ENCODE measurements at places on chromosomes 12 and 14. TPM values are rescaled to one million over a fixed set of nuclear protein-coding genes. Genes with fewer than 3 reads are reported as not detected.

NUMB gene
- total RNA-seq = 21.3 TPM

DNA sequence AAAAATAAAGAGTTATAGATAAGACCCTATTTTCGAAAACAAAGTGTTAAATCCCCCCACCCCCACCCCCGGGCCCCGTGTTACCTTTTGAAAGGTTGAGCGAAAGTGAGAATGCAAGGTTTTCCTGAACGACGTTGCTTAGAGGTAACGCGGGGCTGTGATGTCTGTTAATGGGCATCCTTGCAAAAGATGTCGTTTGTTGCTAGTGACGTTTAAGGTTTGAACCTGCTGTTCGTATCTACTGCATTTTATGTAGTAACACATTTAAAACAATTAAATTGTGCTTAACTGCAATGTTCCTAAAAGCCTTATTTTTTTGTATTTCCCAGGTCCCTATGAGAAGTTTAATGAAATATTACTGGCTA is 1.2 kb downstream of the CPSF6 start:
- no peaks in the 10 kb centered on the region for H3K36me3 ChIP-seq
- no peaks in the 10 kb centered on the region for H3K27me3 ChIP-seq
- peak overlapping the region; percentile 94 for H3K4me3 ChIP-seq
- peaks cover 2% of the 10 kb centered on the region for H3K4me1 ChIP-seq

DNA sequence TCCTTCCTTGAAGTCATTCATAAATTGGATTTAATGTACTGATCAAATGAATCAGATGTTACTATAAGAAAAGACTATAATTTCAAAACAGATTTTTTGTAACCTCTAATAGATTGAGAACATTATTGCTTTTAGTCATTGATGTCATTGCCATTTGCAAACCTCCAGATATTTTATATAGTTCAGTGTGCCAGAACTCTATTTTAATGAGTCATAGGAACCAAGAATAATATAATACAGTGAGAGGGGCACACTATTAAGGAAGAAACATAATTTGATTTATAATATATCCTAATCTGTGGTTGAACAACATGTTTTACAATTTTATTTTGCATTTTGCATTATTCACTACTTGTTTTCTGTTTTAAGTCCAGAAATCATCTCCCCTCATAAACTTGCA is 78.0 kb downstream of the LRRC9 start:
- H3K4me3 ChIP-seq = no peak overlapping the region
- H3K4me1 ChIP-seq = no peaks in the 10 kb centered on the region
- H3K27me3 ChIP-seq = no peaks in the 10 kb centered on the region
- H3K36me3 ChIP-seq = no peaks in the 10 kb centered on the region
- no peak overlapping the region for H3K27ac ChIP-seq

GRCh38 chr12:106431839-106432411 is 74.4 kb downstream of the POLR3B start:
- no peak overlapping the region for H3K27ac ChIP-seq
- no peak overlapping the region for H3K4me3 ChIP-seq
- peak; percentile 15 for DNase-seq
- H3K36me3 ChIP-seq = peaks cover 4% of the 10 kb centered on the region

DNA sequence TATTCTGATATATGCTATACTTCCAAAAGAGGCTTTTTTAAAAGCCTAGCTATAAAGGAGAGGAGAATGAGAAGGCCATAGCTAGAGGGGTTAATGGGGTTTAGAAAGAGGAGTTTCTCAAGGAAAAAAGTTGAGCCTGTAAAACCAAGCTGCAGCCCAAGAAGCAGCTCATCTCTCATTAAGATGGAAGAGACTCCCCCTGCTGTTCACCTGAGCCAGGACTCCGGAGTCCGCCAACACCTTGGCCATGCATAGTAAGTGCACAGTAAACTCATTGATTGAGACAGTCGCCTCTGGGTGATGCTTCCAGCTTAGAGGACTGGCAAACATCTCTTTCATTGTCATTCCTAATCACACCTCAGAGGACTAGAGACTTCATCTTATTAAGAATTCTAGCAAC is 46.2 kb downstream of the ANO2 start:
- no peaks in the 10 kb centered on the region for H3K36me3 ChIP-seq
- H3K27me3 ChIP-seq = no peaks in the 10 kb centered on the region
- DNase-seq = no peak
- no peak overlapping the region for H3K27ac ChIP-seq

GRCh38 chr12:5466521-5466960 is 34.6 kb downstream of the NTF3 start:
- H3K4me3 ChIP-seq = no peak overlapping the region
- no peak for DNase-seq
- no peaks in the 10 kb centered on the region for H3K36me3 ChIP-seq
- H3K4me1 ChIP-seq = peaks cover 3% of the 10 kb centered on the region

GRCh38 chr12:14810167-14810952 is 3.6 kb downstream of the SMCO3 start:
- no peaks in the 10 kb centered on the region for H3K27me3 ChIP-seq
- no peaks in the 10 kb centered on the region for H3K4me1 ChIP-seq
- no peak for DNase-seq
- no peaks in the 10 kb centered on the region for H3K36me3 ChIP-seq

GRCh38 chr12:78002878-78003277 is 172.2 kb downstream of the NAV3 start:
- no peak overlapping the region for H3K27ac ChIP-seq
- no peaks in the 10 kb centered on the region for H3K27me3 ChIP-seq
- DNase-seq = peak; percentile 81
- no peak overlapping the region for H3K4me3 ChIP-seq
- peaks cover 10% of the 10 kb centered on the region for H3K36me3 ChIP-seq

SERPINA1 gene
- under 0.01 TPM for total RNA-seq

PHLDA1 gene
- 252 TPM for total RNA-seq

- H3K36me3 ChIP-seq = no peaks in the 10 kb centered on the region
- peaks cover 7% of the 10 kb centered on the region for H3K4me1 ChIP-seq
- H3K27ac ChIP-seq = peak overlapping the region; percentile 75
- DNase-seq = peak; percentile 98
- H3K27me3 ChIP-seq = no peaks in the 10 kb centered on the region
- no peak overlapping the region for H3K4me3 ChIP-seq
Measured at GRCh38 chr12:69987579-69988091, 162.6 kb downstream of the MYRFL start.

GRCh38 chr12:51321882-51322281 is 2.1 kb downstream of the BIN2 start:
- no peaks in the 10 kb centered on the region for H3K36me3 ChIP-seq
- no peaks in the 10 kb centered on the region for H3K4me1 ChIP-seq
- H3K4me3 ChIP-seq = no peak overlapping the region
- no peaks in the 10 kb centered on the region for H3K27me3 ChIP-seq

DNA sequence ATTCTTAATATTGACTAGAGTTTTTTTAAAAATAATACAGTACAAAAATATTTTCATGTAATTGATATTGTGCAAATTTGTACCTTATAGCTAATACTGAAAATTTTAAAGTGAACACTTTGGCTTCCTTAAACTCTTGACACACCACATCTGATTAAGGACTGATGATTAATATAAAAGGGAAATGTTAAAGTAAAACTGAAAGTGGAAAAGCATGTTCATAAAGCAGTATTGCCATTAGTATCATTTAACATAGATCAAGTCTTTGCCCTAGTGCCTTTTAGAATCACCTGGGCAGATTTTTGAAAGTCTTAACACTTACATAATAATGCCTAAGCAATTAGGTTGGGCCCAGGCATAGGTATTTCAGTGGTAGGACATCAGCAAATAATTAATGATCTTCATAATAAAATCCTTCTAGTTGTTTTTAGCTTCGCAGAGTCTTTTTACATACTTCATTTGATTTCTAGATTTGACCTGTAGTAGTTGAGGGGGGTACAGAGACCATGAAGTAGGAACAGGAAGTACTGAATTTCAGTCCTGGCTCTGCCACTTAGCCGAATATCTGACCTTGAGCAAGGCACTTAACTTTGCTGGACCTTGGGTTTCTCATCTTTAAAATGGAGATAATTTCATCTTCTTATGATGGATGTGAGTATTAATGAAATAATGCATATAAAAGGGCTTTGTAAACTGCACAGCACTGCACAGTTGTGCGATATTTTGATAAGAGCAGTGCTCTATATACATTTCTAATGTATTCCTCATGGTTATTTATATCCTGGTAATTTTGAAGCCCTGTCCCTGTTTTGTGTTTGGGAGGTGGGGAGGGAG is 43.7 kb downstream of the MARK3 start:
- H3K27ac ChIP-seq = no peak overlapping the region
- no peaks in the 10 kb centered on the region for H3K4me1 ChIP-seq
- no peak for DNase-seq
- H3K27me3 ChIP-seq = no peaks in the 10 kb centered on the region
- H3K4me3 ChIP-seq = no peak overlapping the region
- H3K36me3 ChIP-seq = peaks cover 2% of the 10 kb centered on the region

- no peaks in the 10 kb centered on the region for H3K36me3 ChIP-seq
- no peaks in the 10 kb centered on the region for H3K4me1 ChIP-seq
- no peaks in the 10 kb centered on the region for H3K27me3 ChIP-seq
- no peak overlapping the region for H3K27ac ChIP-seq
- no peak for DNase-seq
- H3K4me3 ChIP-seq = no peak overlapping the region
Measured at GRCh38 chr14:76320486-76320885, 55.5 kb upstream of the ESRRB start.

NEMP1 gene
- total RNA-seq = 7.7 TPM

CABP1 gene
- total RNA-seq = under 0.01 TPM

ENDOU gene
- 0.17 TPM for total RNA-seq

DNA sequence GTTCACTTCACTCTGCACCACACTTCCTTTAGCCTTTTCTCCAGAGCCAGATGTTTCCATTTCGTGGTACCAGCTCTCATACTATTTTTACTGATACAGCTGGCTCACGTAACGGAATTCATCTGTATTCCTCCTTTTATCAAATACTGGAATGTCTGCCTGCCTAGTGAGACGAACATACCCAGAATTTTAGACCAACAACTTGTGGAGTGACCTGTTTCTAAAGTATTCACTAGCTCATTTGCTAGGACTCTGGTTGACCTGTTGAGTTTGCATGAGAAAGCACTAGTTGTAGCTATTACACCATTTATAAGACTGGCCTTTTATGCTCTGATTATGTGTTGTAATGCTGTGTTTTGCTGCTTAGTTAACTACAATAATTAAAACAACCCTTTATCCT is 22.6 kb downstream of the KCNA5 start:
- no peak overlapping the region for H3K4me3 ChIP-seq
- peak; percentile 50 for DNase-seq
- H3K4me1 ChIP-seq = no peaks in the 10 kb centered on the region
- H3K36me3 ChIP-seq = no peaks in the 10 kb centered on the region
- no peak overlapping the region for H3K27ac ChIP-seq

GRCh38 chr12:46702581-46703344 is 123.0 kb downstream of the SLC38A4 start:
- H3K36me3 ChIP-seq = no peaks in the 10 kb centered on the region
- H3K4me3 ChIP-seq = no peak overlapping the region
- no peak overlapping the region for H3K27ac ChIP-seq
- DNase-seq = peak; percentile 18

DNA sequence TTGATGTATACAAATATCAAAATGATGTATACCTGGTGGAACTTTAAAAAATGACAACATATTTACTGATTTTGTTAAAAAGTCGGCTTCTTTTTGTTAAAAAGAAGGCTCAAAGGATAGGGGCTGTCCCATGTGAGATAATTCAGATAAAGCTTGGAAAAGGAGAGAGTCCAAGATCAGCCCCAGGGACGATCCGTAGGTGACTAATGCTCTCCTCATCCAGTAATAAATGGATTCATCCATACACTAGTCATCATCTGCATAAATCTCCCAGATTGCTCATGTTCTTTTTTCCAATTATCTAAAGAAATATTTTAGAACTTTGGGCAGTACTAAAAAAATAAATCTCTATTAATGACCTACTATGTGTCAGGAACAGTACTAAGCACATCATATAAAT is 23.4 kb upstream of the FSCB start:
- no peak for DNase-seq
- no peak overlapping the region for H3K4me3 ChIP-seq
- H3K27me3 ChIP-seq = no peaks in the 10 kb centered on the region
- no peak overlapping the region for H3K27ac ChIP-seq

SSPN gene
- 9.8 TPM for total RNA-seq

COL2A1 gene
- not detected for total RNA-seq

GRCh38 chr12:106962286-106962685 is 6.6 kb downstream of the TMEM263 start:
- no peak for DNase-seq
- no peaks in the 10 kb centered on the region for H3K27me3 ChIP-seq
- H3K4me3 ChIP-seq = no peak overlapping the region
- H3K36me3 ChIP-seq = peaks cover 1% of the 10 kb centered on the region
- no peaks in the 10 kb centered on the region for H3K4me1 ChIP-seq

GRCh38 chr12:96514328-96514727 is 25.0 kb downstream of the CFAP54 start:
- no peak overlapping the region for H3K4me3 ChIP-seq
- DNase-seq = peak; percentile 67
- H3K27ac ChIP-seq = no peak overlapping the region
- peaks cover 8% of the 10 kb centered on the region for H3K4me1 ChIP-seq
- H3K36me3 ChIP-seq = no peaks in the 10 kb centered on the region

Measured in fibroblast of lung (primary cell).